Right ventricle myocardium superior (tissue), 1 donor: ENCODE measurements at places on chromosomes 1 and 21. TPM values are rescaled to one million over a fixed set of nuclear protein-coding genes. Genes with fewer than 3 reads are reported as not detected.

The CXADR gene
- total RNA-seq: 21.1 TPM

The ADORA3 gene
- 3.3 TPM for total RNA-seq

The EGLN1 gene
- 75.2 TPM for total RNA-seq

The FAM229A gene
- 1.7 TPM for total RNA-seq

The EDARADD gene
- 0.78 TPM for total RNA-seq

The CADM3 gene
- 5.3 TPM for total RNA-seq

The AK5 gene
- total RNA-seq: 0.38 TPM

The FRRS1 gene
- total RNA-seq: 2.7 TPM

The CFAP107 gene
- total RNA-seq: not detected

The GAS5 gene
- 50.2 TPM for total RNA-seq

The IFNLR1 gene
- total RNA-seq: 2.8 TPM

The VHLL gene
- total RNA-seq: not detected

The DIRAS3 gene
- 22.9 TPM for total RNA-seq

The FLG2 gene
- total RNA-seq: not detected

The AKR1A1 gene
- 43.3 TPM for total RNA-seq

The CHD5 gene
- not detected for total RNA-seq

The GUCA2B gene
- total RNA-seq: not detected

The TRPM2 gene
- total RNA-seq: 1.9 TPM

The LRRC47 gene
- 54.7 TPM for total RNA-seq

The CLEC20A gene
- total RNA-seq: not detected

The TTC3 gene
- 36.3 TPM for total RNA-seq

The FCAMR gene
- not detected for total RNA-seq

The AGMAT gene
- total RNA-seq: 0.11 TPM

The THEM5 gene
- not detected for total RNA-seq

The LEPR gene
- 4.3 TPM for total RNA-seq

The PPIAL4G gene
- total RNA-seq: not detected
